ENCODE measurements at places on chromosomes 5 and 9. TPM values are rescaled to one million over a fixed set of nuclear protein-coding genes. Genes with fewer than 3 reads are reported as not detected.

SLC6A18 gene
- total RNA-seq: not detected

BAAT gene
- not detected for total RNA-seq

KCTD16 gene
- 0.10 TPM for total RNA-seq

FAM151B gene
- total RNA-seq: 1.1 TPM

COL15A1 gene
- total RNA-seq: 0.08 TPM

MLLT3 gene
- total RNA-seq: 9.6 TPM

PCDHAC2 gene
- 3.7 TPM for total RNA-seq

SHC3 gene
- 7.1 TPM for total RNA-seq

ZFP2 gene
- 0.78 TPM for total RNA-seq

FOXD1 gene
- total RNA-seq: 0.73 TPM

ACTBL2 gene
- total RNA-seq: not detected

TRIM14 gene
- 19.4 TPM for total RNA-seq

PTPN3 gene
- 3.7 TPM for total RNA-seq

C9orf78 gene
- 47.7 TPM for total RNA-seq

EIF4EBP3 gene
- 8.9 TPM for total RNA-seq

OLFML2A gene
- 11.4 TPM for total RNA-seq

GDA gene
- 3.0 TPM for total RNA-seq

GABRA1 gene
- 17.3 TPM for total RNA-seq

DMGDH gene
- total RNA-seq: 1.1 TPM

SPTLC1 gene
- total RNA-seq: 64.2 TPM

TLX3 gene
- not detected for total RNA-seq

STPG3 gene
- total RNA-seq: not detected

INSL4 gene
- total RNA-seq: not detected

IL9 gene
- total RNA-seq: not detected

TRAPPC13 gene
- total RNA-seq: 16.8 TPM

BTNL3 gene
- total RNA-seq: not detected

RICTOR gene
- total RNA-seq: 26.6 TPM

TMEM171 gene
- total RNA-seq: 1.0 TPM

TNFSF15 gene
- 0.17 TPM for total RNA-seq

HAVCR2 gene
- total RNA-seq: 0.11 TPM

HMCN2 gene
- total RNA-seq: 9.1 TPM

C7 gene
- total RNA-seq: not detected

FAM221B gene
- not detected for total RNA-seq

SOHLH1 gene
- not detected for total RNA-seq

KCNMB1 gene
- total RNA-seq: 0.10 TPM

C9orf153 gene
- 0.65 TPM for total RNA-seq

CKS2 gene
- total RNA-seq: 337 TPM

PCDHGA5 gene
- 1.3 TPM for total RNA-seq

TMEM174 gene
- total RNA-seq: not detected

SPATA31D3 gene
- not detected for total RNA-seq

FOXD4L3 gene
- not detected for total RNA-seq

TRIM36 gene
- 16.5 TPM for total RNA-seq

HRCT1 gene
- total RNA-seq: not detected
